ENCODE measurements at places on chromosomes 1 and 21.

DNA sequence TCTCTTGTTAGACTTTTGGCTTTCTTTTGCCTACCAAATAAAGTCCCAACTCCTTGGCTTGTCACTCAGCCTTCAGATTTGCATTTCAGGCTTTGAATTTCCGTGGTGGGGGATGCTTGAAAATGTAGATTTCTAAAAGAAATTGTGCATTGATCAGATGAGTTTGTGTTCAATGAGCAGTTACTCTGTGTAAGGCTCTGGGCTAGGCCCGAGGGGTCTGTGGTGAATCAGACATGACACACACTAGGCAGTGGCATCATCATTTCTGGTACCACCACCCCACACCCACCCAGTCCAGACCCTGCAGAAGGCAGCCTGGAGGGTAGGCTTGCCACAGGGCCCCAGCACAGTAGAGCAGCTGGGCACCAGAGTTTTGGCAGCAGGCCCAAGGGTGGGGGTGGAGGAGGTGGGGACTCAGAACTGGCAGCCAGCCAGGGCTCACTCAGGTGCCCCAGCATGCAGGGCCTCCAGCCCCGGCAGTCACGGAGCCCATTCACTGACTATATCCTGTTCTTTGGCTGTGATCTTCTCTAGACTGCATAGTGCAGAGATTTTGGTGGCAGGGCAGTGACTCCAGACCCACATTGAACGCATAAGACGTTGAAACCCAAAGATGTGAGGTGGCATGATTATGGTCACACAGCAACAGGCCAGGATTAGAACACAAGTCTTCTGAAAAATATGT lies 97.2 kb upstream of the ARTN start:
- DNase-seq: peak; percentile 46

GRCh38 chr1:59699227-59699847 lies 115.4 kb upstream of the HOOK1 start:
- DNase-seq: peak; percentile 23

DNA sequence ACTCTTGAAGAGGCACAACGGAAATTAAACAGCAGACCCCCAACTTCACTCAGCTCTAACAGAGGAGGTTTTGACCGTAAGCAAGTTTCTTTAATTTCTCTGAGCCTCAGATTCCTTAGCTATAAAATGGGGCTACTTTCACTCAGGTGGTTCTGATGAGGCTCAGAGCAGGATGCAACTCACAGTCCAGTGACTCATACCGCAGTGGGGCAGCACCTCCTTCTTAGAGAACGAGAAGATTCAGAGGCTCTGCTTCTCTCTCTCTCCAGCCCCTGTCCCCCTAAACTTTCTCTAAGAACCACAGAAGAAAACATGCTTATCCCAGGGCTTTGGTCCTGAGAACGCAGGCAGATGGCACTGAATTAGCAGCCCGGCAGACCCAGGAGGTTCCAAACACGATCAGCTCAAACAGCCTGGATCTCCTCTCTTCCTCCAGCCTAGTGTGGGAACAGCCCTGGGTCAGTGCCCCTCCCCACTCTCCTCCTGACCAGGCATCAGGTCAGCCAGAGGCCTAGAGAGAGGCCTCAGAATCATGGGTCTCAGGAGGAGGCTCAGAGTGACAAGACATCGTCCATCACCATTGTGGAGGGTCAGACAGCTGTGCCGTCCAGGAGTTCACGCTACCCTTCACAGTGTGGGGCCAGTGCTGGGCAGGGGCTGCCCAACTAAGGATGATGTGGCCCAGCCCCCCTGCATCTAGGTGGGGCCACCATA lies 433.0 kb downstream of the PTPRU start:
- no peak for DNase-seq

DNA sequence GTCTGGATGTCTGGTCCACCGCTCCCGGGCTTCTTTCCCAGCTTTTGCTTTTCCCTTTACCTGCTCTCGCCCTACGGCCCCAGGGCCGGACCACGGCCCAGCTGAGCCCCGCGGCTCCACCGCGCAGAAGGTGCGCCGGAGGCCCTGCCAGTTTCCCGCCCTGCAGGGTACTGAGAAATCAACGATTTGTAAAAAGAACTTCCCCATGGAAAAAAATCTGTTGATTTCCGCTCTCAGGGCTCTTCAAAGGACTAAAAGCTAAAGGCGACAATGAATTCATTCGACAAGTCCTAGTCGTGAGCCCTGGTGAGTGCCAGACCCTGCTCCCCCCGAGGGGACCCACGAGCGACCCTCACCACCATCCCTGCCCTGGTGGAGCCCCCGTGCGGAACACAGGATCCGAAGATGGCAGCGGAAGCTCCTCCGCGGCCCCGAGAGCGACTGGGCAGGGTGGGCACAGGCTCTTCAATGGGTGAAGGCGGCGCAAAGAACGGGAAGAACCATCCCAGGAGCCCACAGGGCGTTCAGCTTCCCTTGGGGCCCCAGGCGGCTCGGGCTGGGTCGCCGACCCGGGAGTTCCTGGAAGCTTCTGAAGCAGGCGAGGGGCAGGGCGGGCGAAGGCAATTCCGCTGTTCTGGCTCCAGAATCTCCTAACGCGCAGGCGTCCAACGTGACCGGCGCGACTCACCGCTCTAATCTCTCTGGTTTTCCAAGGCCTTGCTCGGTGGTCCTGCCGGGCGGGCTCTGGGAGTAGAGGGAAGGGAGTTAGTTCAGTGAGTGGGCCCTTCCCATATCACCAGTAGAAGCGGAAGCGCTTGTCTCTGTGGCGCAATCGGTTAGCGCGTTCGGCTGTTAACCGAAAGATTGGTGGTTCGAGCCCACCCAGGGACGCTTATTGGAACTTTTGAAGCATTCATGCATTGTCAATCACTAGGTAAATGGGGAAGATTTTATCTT lies 6.6 kb upstream of the RNU1-2 start:
- DNase-seq: no peak

All from hematopoietic multipotent progenitor cell treated with erythropoietin and hydrocortisone succinate and interleukin-3 and kit ligand, for 17 days (in vitro differentiated cells).